Caudate nucleus (tissue), 63 donors: ENCODE measurements at places on chromosomes 1 and 21.

DNA sequence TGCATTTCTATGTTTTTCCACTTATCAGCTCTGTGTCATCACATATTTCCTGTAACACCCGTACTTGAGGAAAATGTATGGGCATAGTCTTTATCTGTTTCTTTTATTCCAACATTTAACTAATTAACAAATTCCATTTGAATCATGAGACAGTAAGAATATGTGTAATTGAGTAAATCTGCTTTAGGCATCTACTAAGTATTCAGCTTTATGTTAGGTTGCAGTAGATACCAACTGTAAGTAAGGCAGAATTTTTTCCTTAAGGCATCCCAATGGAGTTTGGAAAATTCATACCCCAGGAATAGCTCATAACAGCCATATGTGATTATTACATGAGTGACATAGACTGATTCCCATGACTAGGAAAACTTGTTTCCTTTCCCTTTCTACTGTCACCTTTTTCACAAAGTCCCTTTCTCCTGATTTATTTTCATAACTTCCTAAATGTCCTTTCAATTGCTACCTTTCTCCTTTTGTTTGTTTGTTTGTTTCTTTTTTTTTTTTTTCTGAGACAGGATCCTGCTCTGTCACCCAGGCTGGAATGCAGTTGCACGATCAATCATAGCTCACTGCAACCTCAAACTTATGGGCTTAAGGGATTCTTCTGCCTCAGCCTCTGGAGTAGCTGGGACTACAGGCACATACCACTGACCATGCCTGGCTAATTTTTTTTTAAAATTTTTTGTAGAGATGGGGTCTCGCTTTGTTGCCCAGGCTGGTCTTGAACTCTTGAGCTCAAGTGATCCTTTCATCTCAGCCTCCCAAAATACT is 59.8 kb upstream of the CACYBP start:
- DNase-seq, result no peak

- DNase-seq, result no peak
Observed at GRCh38 chr1:246825557-246826175, 101.5 kb downstream of the SCCPDH start.

GRCh38 chr1:58529284-58529683 is 17.2 kb downstream of the OMA1 start:
- DNase-seq, result no peak

DNA sequence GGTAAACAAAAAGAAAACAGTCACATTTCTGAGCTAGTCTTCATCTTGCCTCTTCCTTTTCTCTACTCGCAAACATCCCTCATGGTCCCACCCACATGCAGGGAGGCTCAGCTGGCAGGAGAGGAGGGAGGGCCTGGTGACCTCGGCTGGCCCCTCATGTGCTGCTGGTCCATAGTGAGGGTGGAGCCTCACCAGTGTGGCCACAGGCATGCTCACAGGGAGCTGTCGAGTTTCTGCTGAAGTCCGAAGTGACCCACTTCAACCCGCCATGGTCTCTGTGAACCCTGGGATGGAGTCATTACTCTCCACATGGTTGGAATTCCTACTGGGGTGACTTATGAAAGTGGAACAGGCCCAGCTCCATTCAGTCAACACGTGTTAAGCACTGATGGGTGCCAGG is 253.4 kb downstream of the RHOU start:
- DNase-seq, result no peak
